Glutamatergic neuron (in vitro differentiated cells): ENCODE measurements at places on chromosomes 16 and 17.

GRCh38 chr16:62201911-62202310, 165.7 kb upstream of the CDH8 start:
- DNase-seq, result no peak

GRCh38 chr16:54822892-54823291, 107.8 kb upstream of the IRX5 start:
- no peak for DNase-seq

GRCh38 chr17:66309793-66310192, 7.4 kb downstream of the PRKCA start:
- no peak for DNase-seq

DNA sequence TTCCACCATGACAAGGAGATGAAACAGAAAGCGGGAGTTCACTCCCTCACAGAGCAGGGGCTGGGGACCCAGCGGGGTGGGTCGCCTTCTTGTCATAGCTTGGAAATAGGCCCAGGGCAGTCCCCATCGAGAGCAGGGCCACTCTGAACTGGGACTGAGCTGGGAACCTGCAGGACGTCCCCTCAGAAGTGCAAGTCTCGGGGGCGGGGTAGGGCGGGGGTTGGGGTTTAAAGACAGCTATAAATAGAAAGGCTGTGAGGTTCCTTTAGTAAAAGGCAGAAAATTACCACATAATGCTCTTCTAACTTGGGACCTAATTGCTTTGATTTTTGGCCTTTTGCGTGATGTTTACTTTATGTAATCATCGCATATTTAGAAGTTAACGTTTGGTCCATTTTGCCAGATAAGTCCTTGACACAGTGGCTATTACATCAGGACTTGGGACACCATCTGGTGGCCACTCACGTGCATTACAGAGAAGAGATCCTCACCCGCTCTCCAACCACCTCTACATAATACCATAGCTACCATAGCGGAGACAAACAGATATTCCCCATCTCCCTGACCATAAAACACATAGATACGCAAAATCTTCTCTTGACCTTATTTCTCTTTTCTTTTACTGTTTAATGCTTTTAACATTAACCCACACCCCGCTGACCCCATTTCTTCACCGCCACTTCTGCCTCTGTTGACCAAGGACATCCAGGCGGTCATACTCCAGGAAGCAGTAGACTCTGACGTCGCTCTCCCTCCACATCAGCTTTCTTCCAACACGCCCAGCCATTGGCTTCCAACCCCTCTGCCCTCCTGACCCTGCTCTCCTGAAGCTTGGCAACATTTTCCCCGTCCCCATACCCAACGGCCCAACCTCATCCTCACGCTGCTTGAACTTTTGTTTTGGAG, 27.5 kb upstream of the PIK3R6 start:
- peak; percentile 67 for DNase-seq

- DNase-seq, result no peak
Measured at GRCh38 chr16:66251476-66252160, 114.9 kb upstream of the CDH5 start.

DNA sequence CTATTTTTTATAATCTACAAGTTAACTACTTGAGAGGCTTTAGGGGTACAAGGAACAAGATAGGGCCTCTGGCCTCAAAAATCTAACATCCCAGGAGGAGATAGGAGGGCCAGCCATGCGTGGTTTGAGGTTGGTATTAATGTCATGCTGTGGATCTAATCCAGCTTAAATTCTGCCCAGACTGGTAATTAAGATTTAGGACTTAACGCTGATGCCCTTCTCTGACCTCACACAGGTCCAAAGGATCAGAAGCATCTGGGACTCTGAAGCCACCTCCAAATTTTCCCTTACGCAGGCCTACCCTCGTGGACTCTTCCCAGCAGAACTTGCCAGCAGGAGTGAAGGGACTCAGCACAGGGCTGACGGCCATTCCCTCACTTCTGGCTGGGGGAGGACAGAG, 15.1 kb downstream of the SLC6A4 start:
- no peak for DNase-seq

- DNase-seq, result no peak
Measured at GRCh38 chr17:73803964-73804435, 159.8 kb upstream of the SDK2 start.

DNA sequence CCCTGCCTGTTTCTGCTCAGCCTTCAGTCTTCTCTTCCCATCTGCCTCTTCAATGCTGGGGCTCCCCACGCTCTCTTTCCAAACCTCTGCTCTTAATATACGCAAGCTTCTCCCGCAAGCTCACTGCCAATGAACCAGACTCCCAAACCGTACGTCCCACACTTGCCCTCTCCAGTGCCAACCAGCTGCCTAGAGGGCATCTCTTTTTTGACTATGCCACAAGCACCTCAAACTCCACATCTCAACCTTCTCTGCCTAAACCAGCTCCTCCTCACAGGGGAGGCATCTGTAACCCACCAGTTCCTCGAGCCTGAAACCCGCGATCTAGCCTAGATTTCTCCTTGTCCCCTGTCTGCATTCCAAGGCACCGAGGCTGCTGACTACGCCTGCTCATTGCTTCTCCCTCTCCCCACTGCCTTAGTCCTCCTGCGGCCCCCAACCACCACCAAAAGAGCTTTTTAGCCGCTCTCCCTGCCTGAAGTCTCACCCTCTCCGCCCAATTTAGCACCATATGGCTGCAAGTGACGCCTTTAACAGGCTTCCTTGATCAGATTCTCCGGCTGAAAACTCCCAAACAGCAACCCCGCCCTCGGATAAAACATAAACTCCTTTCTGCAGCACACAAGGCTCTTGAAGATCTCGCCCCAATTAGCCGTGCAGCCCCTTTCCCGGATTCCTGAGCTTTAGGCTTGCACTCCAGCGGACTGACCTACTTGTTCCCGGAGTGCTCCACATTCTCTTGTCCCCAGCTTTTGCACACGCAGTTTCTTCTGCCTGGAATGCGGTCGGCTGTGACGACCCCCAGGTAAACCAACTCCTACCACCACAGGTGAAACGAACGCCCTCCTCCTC, 1.5 kb downstream of the GGA2 start:
- DNase-seq, result peak; percentile 28

DNA sequence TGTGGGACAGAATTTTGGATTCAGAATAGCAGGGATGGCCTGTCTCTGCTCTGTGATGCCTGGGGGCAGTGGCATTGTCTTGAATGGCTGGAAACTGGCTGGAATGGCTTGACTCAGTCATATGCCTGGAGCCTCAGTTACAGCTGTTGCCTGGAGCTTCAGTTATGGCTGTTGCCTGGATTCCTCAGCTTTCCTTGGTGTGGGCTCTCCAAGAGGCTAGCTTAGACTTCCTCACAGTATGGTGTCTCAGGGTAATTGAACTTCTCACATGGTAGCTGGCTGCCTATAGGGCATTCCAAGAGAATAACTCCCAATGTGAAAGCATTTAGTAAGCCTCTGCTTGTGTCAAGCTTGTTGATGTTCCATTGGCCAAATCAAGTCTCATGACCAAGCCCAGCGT, 21.1 kb downstream of the KRT23 start:
- no peak for DNase-seq

GRCh38 chr16:17460890-17461289, 9.9 kb downstream of the XYLT1 start:
- no peak for DNase-seq

DNA sequence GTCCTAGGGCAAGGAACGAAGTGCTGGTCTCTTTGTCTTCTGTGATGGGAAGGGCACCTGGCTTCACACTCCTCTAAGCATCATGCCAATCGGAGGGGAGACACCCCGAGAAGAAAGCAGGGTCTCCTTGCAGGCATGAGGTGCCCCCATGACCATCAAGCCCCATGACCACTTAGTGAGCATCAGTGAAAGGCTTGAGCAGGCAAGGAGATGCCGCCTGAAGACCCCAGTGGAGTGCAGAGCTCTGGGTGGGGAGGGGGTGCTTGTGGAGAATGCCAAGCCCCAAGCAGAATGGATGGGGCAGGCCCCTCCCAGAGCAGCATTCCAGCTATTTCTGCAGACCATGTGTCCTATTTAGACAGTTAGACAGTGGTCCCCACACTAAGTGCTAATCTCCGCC, 232.7 kb upstream of the TNRC6C start:
- no peak for DNase-seq

DNA sequence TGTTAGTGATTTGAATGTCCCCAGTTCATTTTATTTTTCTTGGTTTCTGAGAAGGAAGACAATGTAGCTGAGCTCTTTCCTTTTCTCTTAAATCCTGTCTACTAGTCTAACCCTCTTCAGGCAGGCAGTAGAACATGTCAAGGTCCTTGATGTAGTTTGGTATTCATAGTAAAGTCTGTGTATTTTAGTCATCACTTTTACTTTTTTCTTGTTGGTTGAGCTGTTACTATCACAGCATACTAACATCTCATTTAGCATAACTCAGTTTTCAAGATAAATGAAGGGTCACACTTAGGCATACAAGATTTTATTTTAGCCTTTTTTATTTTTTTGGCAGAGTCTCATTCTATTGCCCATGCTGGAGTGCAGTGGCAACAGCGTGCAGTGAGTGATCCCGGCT, 70.5 kb downstream of the KPNA2 start:
- no peak for DNase-seq

- DNase-seq, result no peak
Measured at GRCh38 chr17:78376161-78376560, 2.3 kb upstream of the PGS1 start.

- DNase-seq, result no peak
Measured at GRCh38 chr16:86073763-86074493, 175.0 kb downstream of the IRF8 start.

DNA sequence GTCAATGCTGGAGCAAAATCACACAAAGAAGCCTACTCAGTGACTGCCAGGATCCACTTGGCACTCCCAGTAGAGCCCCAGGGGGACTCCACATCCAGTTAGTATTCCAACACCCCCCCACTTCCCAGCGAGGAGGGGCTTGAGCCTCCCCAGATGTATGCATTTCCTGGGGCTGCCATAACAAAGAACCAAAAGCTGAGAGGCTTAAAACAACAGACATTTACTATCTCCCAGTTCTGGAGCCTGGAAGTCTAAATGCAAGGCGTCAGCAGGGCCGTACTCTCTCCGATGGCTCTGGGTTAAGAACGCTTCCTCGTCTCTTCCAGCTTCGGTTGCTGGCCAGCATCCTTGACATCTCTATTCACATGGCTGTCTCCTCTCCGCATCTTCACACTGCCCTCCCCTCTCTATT, 23.0 kb upstream of the GNA13 start:
- no peak for DNase-seq

GRCh38 chr17:34153991-34154390, 101.1 kb upstream of the CCL2 start:
- no peak for DNase-seq

- DNase-seq, result no peak
Measured at GRCh38 chr17:21008160-21008915, 34.5 kb downstream of the USP22 start.

DNA sequence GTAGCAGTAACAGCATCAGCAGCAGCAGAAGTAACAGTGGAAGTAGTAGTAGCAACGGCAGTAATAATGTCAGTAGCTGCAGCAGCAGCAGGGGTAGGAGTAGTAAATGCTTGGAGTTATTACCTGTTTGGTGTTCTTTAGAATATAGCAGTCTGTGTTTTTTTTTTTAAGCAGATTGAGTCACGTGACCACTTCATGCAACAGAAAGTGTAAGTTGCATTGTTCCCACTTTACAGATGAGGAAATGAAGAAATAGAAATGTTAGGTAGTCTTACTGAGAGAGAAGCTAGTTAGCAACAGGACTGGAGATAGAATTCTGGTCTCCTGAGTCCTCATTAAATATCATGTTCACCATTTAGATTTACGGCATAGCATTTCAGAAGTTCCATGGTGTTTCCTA, 358.2 kb downstream of the HAPSTR1 start:
- no peak for DNase-seq

DNA sequence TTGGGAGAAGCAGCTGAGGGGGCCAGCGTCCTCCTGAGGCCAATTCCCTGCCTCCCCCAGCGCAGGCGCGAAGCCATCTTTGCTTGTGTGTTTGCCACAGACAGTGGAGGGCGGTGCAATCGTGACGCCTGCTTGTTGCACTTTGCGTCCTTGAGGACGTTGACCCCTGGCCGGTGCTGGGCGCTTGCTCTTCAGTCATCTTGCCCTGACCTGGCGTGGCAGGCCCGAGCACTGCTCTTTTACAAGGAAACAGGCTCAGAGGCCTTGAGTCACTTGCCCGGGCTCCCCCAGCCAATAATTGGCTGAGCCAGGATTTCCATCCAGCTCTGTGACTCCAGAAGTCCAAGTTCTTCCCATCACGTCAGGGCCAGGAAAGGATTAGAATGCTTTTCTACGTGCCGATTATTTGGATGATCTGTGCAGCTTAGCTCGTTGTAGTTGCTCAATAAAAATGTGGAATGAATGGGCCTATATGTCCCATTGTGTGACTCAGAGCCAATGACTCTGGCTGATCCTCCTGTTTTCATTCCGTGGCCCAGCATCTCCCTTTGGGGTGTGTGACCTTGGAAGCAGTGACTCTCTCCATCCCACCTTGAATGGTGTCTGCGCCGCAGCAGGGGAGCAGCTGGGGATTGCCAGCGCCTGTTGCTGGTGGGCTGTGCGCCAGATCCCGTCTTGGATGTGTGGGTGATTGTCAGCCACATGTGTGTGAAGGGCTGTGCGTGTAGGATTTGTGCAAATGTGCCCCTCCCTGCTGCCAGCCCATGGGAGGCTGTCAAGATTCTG, 214.1 kb downstream of the SEC14L1 start:
- no peak for DNase-seq

- DNase-seq, result no peak
Measured at GRCh38 chr17:45225051-45225700, 3.5 kb downstream of the FMNL1 start.

DNA sequence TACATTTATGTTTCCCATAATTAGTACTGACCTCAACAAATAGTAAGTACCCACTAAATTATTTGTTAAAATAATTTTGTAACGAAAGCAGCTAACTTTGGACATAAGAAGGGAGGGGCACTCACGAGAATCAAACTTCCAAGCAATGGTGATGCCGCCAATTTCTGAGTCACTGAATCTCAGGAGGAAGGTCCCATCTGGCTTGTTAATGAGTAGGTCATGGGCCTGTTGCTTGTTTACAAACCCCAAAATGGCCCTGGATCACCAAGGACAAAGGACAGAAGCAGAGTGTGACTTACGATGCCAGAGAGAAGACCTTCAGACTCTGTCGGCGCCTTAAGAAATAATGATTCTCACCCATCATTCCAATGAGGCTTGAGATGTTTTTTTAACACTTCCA, 15.8 kb upstream of the GHDC start:
- no peak for DNase-seq

- no peak for DNase-seq
Measured at GRCh38 chr16:16915771-16916170, 536.8 kb downstream of the NPIPA7 start.

DNA sequence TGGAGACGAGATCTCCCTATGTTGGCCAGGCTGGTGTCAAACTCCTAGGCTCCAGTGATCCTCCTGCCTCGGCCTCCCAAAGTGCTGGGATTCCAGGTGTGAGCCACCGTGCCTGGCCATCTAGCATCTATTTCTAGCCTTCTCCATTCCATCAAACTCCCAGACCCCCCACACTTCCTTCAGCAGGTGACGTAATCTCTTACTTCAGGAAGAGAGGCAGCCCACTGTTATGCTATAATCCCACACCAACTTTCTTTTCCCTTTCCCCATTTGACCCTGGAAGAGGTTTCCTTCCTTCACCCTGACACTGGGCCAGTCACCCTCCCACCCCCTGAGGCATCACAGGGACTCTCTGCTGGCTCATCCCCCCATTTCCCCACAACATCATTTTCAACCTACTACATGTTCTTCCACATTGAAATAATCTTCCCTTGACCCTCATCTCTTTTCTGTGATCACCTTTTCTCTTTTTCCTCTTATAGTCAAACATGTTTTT, 7.6 kb downstream of the ITGA2B start:
- no peak for DNase-seq
